ENCODE measurements at places on chromosomes 4 and X.

- DNase-seq = no peak
Measured at GRCh38 chrX:156001667-156002021, 4.1 kb downstream of the IL9R start.

- DNase-seq = no peak
Measured at GRCh38 chr4:48114412-48114811, 19.6 kb downstream of the TXK start.

DNA sequence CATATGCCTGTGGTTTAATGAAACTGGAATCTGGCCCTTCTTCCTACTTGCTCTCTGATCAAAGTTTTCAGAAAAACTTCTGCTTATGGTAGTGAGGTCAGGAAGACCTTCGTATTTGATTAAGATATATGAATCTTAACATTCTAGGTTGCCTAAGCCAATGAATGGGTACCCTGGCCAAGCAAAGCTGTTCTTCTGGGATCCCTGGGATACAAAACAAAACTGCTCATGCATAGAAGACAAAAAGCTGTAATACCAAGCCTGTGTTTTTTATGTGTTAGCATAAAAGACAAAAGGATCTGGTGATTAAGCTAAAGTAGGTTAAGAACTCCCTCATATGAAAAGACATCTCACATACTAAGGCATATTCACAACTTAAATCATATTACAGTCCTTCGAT is 21.6 kb downstream of the ANKRD17 start:
- no peak for DNase-seq

DNA sequence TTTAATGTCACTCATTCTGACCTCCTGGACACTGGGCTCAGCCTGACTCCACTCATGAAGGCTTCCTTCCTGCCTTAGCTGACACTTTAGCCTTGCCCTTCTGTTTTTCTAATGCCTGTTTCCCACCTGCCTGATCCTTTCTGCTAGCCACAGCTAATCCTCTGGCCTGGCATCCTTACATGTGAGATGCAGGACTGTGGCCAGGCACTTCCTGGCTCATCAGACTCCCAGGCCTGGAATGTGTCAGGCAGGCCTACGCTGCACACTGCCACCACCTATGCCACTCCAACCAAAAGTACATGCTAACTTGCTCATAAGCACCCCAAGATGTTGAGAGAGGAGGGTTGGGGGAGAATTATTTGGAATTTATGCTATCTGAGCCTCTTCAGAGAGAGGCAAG is 138.8 kb upstream of the NALF2 start:
- DNase-seq = no peak

- DNase-seq = no peak
Measured at GRCh38 chr4:6824071-6824470, 41.5 kb downstream of the KIAA0232 start.

- no peak for DNase-seq
Measured at GRCh38 chr4:30763321-30763727, 43.2 kb downstream of the PCDH7 start.

DNA sequence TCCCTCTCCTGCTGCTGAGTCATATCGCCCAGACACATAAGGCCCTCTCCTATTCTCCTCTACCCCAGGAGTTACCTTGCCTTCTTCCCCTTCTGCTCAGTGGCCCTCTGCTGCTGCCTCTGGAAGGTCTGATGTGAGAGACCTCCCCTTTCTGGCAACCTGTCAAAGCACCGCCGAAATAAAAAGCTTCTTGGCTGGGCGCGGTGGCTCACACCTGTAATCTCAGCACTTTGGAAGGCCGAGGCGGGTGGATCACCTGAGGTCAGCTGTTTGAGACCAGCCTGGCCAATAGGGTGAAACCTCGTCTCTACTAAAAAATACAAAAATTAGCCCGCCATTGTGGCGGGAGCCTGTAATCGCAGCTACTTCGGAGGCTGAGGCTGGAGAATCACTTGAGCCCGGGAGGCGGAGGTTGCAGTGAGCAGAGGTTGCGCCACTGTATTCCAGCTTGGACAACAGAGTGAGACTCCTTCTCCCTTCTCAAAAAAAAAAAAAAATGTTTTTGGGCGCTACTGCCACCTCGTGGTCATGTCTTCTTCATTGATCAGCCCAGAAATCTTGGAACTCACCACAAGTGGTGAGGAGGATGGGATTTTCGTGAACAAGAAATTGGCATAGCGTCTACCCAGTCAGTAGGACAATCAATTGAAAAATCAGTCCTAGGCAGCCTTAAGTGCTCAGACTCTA is 8.6 kb upstream of the ZXDA start:
- no peak for DNase-seq

DNA sequence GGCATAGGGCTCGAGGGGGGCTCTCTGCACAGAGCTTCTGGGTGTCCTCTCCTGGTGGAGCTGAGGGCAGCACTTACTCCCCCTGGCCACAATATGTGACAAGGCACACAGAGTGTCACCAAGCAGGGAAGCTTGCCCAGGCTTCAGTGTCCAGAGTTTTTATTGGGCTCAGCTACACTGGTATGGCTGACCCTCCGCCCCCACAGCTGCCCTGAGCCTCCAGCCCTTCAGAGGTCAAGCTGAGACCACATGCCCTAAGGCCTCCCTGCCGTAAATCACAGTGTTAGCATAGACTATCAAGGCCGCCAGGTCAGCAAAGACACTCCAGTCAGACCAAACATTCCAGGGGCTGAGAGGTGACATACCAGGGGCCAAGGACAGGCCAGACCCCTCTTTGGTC is 59.0 kb downstream of the EVC start:
- no peak for DNase-seq

DNA sequence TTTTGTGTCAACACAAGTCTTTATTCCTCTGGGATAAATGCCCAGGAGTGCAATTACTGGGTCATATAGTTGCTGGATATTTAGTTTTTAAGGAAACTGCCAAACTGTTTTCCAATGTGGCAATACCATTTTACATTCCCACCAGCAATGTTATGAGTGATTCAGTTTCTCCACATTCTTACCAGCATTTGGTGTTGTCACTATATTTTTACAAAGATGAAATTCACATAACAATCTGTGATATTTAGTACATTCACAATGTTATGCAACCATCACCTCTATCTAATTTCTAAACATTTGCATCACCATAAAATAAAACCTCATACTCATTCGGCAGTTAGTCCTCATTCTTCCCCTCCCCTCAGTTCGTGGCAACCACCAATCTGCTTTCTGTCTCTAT is 75.0 kb downstream of the MAMLD1 start:
- no peak for DNase-seq

GRCh38 chr4:73816814-73817213 is 19.7 kb upstream of the CXCL6 start:
- DNase-seq = no peak

DNA sequence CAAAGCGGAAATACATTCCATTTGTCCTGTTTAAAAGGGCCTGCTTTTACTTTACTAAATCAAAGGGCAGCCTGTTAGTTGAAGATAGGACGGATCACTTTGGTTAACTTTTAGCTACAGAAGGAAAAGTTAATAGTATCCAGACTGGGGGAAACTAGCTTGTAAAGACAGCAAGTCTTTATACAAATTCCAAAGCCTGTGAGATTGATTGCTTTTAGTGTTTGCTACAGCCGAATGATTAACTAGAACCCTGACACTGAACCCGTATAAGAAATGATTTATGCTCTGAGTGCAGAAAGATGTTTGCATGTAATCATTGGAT is 93.4 kb downstream of the FRAS1 start:
- DNase-seq = no peak

DNA sequence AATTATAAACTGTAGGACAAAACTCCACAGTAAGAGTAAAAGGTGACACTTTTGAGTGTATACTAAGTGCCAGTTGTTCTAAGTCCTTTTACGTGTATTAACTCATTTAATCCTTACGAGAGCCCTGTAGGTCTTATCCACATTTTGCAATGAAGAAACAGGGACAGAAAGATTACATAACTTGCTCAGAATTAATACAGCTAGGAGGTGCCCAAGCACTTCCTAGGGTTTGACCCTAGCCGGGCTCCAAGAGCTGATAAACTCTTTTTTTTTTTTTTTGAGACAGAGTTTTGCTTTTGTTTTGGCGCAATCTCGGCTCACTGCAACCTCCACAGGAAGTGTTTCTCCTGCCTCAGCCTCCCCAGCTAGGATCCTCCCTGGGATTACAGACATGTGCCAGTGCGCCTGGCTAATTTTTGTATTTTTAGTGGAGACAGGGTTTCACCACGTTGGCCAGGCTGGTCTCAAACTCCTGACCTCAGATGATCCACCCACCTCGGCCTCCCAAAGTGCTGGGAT is 110.4 kb downstream of the UBE2K start:
- DNase-seq = no peak

- DNase-seq = no peak
Measured at GRCh38 chr4:147409350-147409749, 71.5 kb upstream of the EDNRA start.

DNA sequence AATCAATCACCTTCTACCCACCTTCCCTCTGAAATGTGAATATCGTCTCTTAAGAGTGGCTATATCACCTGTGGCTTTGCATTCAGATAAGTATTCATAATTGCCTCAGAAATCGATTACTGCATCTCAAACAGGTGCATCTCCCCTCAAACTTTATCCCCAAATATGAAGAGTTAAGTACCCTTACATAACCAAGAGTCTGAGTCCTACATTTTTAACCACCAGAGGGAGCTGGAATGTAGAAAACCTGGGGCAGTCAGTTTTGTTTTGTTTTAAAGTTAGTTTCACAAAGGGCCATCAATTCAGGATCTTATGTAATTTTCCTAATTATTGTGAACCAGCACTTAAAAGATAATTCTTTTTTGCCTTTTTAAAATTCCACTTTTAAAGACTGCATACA is 5.7 kb downstream of the TCEANC start:
- DNase-seq = no peak

DNA sequence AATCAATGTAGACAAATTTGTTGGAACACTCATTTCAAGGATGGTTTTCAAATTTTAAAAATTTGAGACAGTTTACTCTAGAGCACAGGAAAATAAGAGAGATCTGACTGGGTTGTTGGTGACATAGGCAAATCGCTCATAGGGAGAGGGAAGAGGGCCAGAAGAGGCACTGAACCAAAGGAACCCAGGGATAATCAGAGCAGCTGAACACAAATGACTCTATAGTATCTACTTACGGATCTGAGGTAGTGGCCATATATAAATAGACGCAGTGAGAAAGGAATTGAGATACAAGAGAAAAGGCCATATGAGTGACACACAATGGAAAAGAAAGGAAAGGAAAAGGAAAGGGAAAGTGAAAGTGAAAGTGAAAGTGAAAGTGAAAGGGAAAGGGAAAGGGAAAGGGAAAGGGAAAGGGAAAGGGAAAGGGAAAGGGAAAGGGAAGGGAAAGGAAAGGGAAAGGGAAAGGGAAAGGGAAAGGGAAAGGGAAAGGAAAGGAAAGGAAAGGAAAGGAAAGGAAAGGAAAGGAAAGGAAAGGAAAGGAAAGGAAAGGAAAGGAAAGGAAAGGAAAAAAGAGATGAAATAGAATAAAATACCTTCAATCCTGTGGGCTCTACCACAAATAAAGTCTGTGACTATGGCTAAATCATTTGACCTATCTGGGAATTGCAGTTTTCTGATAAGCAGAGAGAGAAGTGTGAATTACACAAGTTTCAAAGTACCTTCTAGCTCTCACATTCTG is 759.2 kb downstream of the DMD start:
- no peak for DNase-seq

DNA sequence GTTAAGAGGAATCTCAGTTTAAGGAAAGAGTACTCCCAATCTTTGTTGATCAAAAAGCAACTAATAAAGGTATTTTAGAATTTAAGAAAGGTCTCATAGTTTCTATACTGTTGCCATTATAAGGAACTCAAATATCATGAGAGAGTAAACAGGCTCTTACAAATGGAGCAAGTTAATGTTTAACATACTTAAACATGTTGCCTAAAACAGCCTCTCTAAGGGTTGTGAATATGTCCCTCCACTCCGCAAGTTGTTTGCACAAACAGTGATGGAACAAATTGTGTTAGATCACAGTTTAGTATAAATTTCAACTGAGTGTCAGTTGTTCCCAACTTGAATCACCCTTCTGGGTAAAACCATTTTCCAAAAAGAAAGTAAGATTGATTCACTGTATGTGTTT is 1678.3 kb downstream of the PCDH19 start:
- no peak for DNase-seq

DNA sequence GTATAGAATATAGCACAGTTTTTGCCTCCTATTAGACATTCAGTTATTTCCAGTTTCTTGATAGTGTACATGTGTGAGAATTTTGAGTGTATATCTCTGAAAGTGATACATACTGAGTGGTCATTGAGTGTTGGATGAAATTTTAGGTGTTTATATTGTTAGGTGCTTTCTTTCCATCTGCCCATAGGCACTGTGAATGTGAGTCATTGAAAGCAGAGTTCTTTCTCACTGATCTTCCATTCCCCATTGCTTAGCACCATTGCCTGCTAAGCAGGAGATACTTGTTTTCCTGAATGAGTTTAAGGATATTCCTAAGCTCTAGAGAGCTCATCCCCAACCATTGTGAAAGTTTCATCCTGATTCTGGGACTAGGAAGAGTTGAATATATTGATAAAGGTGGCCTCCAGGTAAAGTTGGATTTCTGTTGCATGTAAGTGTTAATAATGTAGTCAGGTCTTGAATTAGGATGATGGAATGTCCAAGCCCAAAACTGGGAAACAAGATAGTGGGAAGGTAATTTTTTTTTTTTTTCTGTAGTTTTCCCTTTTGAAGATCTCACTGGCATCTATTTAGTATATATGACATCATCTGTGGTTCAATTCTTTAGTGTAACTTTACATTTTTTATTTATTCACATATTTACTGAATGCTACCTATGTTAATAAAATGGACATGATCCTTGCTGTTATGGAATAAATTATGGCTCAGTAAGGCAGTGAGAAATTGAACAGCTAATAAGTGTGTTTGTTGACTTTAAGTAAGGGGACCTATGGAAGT is 22.1 kb downstream of the UBE2K start:
- DNase-seq = no peak
